ENCODE measurements at places on chromosomes 3 and 15.

GRCh38 chr15:57527382-57528091, 64.2 kb upstream of the MYZAP start:
- peak; percentile 86 for DNase-seq

- DNase-seq: peak; percentile 59
Measured at GRCh38 chr3:12662593-12663400, 1.1 kb downstream of the RAF1 start.

- DNase-seq: no peak
Measured at GRCh38 chr3:139985576-139985975, 50.6 kb downstream of the CLSTN2 start.

DNA sequence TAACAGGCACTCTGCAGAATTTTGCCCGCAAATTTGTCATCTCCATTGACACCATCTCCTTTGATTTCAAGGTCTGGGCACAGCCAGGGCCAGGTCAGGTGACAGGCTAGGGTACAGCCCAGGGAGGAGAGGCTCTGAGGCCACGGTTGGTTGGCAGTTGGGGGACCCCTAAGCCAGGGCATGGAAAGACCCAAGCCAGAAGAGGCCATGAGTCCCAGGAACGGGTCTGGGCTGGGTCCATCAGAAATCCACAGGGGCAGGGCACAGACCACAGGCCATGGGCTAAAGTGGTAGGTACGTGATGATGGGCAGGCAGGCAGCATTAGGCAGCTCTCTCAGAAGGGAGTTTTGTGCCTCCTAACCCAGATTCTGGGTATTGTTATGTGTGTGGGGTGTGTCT, 45.8 kb downstream of the SEMA3G start:
- DNase-seq: no peak

DNA sequence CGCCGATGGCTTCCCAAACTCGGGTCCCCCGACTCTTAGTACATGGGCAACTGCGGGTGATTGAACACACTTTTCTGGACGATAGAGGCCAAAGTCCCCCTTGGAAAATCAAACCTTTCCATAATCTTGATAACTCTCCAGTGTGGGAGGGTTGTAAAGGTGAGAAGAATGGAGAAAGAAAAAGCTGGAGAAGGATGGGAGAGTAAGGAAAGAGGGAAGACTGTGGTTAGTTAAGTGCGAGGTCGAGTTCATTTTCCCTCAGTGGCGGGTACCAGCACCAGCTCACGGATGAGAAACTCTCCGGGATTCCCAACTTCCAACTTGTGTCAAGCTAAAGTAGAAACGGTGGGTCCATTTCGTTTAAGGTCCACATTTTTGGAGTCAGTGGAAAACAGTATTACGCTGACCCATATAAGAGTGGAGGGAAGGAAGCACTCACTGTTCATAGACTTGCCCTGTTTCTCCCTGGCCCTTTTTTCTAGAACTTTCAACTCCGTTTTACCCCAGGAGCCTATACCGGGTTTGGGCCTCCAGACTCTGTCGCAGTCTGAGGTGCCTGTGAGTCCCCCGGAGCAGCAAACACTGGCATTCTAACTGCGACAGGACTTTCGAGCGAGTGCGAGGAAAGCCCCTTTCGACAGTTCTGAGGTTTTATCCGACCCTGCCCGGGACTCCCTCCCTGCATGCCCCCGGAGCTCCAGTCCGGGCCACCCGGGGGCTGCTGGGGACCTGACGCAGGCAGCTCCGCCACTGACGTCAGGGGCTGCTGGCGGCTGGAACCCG, 14.8 kb downstream of the ZIC1 start:
- no peak for DNase-seq

GRCh38 chr3:112096176-112096575, 10.0 kb downstream of the C3orf52 start:
- DNase-seq: no peak

- no peak for DNase-seq
Measured at GRCh38 chr3:67719333-67719732, 64.9 kb upstream of the SUCLG2 start.

DNA sequence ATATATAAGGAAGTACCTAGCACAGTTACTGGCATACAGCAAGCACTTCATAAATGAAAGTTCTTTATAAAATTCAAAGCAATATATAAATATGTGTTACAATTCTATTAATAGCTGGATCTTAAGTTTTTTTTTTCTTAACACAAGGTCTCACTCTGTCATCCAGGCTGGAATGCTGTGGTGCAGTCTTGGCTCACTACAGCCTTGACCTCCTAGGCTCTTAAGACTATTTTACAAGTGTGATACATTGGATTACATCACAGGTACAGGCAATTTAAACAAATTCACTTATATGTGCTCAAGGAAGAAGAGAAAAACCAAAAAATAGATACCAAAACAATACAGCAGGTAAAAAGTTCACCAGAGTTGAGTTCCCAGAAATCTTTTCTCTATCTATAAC, 60.6 kb downstream of the ZNF280D start:
- DNase-seq: no peak

DNA sequence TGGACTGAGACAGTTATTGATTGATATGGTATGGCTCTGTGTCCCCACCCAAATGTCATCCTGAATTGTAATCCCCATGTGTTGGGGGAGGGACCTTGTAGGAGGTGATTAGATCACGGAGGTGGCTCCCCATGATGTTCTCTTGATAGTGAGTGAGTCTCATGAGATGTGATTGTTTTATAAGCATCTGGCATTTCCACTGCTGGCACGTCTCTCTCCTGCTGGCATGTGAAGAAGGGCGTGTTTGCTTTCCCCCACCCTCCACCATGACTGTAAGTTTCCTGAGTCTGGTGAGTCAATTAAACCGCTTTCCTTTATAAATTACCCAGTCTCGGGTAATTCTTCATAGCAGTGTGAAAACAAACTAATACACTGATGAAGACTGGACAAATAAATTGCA, 105.6 kb upstream of the MELTF start:
- no peak for DNase-seq

GRCh38 chr15:32866454-32867312, 148.9 kb downstream of the GREM1 start:
- no peak for DNase-seq

- DNase-seq: no peak
Measured at GRCh38 chr15:97991972-97992541, 31.6 kb downstream of the ARRDC4 start.

DNA sequence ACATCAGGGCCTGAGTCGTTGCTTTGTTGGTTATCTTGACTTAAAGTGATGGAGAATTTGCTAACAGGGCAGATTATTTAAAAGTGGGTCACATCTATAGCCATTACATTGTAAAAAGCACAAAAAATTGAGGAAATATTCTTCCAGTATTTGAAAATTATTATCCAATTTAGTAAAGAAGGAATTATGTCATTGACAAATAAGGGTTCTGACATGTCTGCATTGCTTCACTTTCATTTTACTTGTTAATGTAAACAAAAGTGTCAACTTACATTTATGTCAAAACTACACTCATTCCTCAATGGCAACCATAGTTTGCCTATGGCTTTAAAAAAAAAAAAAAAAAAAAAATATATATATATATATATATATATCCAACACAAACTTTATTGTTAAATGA, 3.4 kb upstream of the PARP14 start:
- DNase-seq: no peak

DNA sequence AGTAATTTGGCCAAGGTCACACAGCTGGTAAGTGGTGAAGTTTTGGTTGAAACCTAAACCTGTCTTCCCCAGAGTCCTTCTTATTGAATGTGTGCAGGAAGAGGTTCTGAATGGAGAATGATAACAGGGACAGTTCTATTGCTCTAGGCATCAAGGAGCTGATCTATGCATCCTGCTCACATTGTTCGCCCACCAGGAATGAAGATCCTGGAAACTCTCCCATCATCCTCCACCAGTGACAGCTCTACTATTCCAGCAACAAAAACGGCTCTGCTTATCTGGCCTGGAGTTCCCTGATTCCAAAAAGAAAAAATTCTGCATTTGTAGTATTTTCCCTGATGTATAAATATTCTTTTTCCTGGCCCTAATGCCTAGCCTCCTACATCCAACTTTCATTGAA, 16.4 kb upstream of the TNFAIP8L3 start:
- DNase-seq: no peak

GRCh38 chr3:45010811-45011333, 15.2 kb upstream of the CLEC3B start:
- DNase-seq: no peak

- DNase-seq: no peak
Measured at GRCh38 chr15:42741710-42742109, 4.8 kb upstream of the CDAN1 start.

GRCh38 chr15:92620991-92621390, 34.6 kb downstream of the FAM174B start:
- DNase-seq: no peak

- peak; percentile 25 for DNase-seq
Measured at GRCh38 chr3:184808021-184808420, 3.9 kb upstream of the VPS8 start.

- DNase-seq: no peak
Measured at GRCh38 chr15:57458356-57458781, 82.1 kb downstream of the CGNL1 start.

- DNase-seq: no peak
Measured at GRCh38 chr3:138460536-138461205, 26.3 kb downstream of the ESYT3 start.

- no peak for DNase-seq
Measured at GRCh38 chr15:99989095-99989494, 255.9 kb upstream of the LYSMD4 start.

DNA sequence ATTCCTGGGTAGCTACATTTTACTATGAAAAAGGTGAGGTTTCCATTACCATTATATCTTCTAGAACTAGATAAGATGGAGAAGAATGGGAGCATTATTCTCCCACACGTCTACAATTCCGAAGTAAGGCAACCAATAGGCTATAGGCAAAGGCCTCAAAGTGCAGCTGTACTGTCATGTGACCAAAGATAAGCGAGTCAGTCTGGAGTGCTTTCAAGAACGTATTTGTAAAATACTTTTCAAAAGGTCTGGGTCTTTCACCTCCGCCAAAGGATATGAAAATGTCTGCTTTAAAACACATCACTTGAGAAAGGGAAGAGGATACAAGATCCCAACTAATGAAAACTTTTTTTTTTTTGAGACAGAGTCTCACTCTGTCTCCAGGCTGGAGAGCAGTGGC, 9.9 kb downstream of the CCPG1 start:
- no peak for DNase-seq

DNA sequence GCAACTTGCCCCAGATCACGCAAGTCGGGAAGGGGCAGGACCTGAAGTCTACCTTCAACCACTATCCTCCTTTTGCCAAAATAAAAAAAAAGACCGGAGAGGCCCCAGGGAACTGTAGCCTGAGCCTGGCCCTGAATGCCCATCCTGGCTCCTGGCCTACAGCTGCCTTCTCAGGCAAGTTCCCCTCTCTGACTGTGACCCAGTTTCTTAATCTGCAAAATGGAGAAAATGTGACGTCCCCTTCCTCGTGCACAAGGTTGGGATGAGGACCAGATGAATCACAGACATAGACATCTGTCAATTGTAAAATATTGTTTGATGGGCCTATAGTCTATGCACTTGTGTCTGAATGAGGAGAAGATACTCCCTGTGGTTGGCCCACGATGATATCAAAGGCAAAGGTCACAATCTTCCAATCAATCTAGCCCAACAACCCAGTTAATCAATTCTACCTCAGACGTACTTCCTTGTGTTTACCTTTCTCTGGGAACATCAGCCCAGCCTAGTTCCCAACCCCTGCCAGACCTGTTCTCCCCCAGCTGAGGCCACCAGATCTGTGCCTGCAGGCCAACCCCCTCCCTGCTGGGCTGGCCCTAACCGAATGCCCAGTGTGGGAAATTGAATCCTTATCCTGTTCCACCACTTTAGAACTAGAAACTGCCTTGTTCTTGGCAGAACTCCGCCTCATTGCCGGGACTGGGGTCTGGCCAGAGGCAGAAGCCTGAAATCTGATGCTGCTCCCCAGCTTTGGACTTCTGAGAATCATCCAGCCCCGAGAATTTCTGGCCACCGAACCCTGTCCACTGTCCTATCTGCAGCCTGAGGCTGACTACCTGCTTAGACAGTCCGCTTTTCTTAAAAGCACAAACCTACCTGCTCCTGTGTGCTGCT, 101.8 kb upstream of the LIPC start:
- DNase-seq: no peak

GRCh38 chr3:186700267-186700666, 16.9 kb upstream of the KNG1 start:
- no peak for DNase-seq

DNA sequence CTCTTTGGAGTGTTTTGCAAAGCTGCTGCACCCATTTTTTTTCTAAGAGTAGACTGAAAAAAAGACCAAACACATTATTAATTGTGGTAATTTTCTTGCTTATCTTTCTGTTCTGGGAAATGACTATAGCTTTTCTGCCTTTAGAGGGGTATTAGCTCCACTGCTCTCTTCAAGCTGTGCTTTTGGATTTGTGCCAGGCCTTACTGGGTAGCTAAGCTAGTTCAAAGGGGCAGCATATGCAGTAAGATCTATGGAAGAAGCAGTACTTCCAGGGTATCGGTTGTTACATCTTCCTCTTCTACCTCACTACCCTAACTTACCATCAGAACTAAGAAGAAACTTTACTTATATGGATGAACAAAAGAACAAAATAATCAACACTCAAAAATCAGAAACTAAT, 28.7 kb upstream of the ARIH1 start:
- no peak for DNase-seq

GRCh38 chr3:174126990-174127758, 729.6 kb downstream of the NLGN1 start:
- DNase-seq: no peak

- DNase-seq: no peak
Measured at GRCh38 chr3:174322789-174323188, 536.3 kb upstream of the NAALADL2 start.

DNA sequence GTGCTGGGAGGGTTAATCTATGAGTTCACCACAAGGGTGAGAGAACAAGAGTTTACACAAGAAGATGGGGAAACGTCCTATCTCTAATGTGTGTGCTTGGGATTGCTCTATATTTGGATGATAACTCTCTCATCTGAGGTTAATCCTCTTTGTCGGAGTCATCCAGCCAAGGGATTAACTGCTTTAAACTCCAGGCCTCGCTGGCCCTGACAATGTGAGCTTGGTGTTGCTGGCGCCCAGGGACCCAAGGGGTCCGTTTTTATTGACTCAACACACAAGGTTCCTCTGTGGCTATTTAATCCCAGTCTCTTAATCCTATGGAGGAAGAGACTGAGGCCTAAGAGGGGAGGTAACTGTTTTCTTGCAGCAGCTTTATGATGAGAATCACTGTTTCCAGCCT, 14.2 kb downstream of the SV2B start:
- DNase-seq: no peak
